Stimulated activated CD4-positive, alpha-beta T cell treated with anti-CD3 and anti-CD28 coated beads, Interleukin-15, amount 100 ng/mL, for 1 hour (primary cell): ENCODE measurements at places on chromosomes 4 and X.

- no peak for DNase-seq
Measured at GRCh38 chr4:184955116-184955515, 63.2 kb upstream of the HELT start.

- no peak for DNase-seq
Measured at GRCh38 chrX:33840176-33840575, 291.9 kb downstream of the FAM47A start.

- DNase-seq, result no peak
Measured at GRCh38 chr4:170671171-170671570, 581.4 kb upstream of the AADAT start.

- no peak for DNase-seq
Measured at GRCh38 chrX:9656277-9656676, 109.4 kb downstream of the GPR143 start.

GRCh38 chr4:845836-846251 lies 19.9 kb upstream of the CPLX1 start:
- DNase-seq, result no peak

- DNase-seq, result no peak
Measured at GRCh38 chr4:189516902-189517301, 423.8 kb upstream of the FRG1 start.

- DNase-seq, result no peak
Measured at GRCh38 chrX:7146703-7147412, 654 bp upstream of the STS start.
